ENCODE measurements at places on chromosomes 12 and 14. TPM values are rescaled to one million over a fixed set of nuclear protein-coding genes. Genes with fewer than 3 reads are reported as not detected.
A peak's percentile ranks its signal among the peaks of the same experiment; 100 is the strongest.

- H3K4me3 ChIP-seq, result peak within 1 kb of the TSS; percentile 36
- peaks cover 5% of the 10 kb centered on the region for H3K4me1 ChIP-seq
Observed at GRCh38 chr14:105168496-105168978, at the start of gene JAG2. Gene JAG2 (minus strand): TSS chr14:105168776. CDS start chr14:105168420, 356 bp downstream.

DNA sequence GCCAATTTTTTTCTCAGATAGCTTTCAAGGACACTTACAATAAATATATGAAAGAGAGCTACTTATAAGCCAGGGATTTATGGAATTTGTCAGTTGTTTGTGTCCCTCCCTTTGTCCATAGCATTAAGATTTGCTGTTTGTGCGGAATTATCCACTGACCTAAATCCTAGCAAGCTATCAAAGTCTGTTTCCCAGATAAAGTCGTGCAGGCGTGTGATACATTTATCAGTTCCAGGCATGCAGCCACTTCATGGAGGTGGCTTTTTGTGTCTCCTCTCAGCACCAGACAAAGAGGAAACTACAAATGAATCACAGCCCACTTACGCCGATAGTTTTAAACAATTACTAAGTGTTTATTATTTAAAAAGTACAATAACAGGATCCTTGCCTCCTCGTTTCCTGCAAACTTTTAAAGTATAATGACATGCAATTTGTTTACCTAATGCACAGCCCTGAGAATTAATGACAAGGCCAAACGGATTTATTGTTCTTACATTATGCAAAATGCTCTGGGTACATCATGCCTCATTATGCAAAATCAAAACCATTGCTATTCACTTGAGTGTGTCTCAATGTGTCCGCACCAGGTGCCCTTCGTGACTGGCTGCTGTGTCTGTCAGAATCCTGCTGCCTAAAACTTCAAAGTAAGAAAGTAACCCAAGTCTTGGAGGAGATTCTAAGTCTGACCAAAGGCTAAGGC is 423.2 kb downstream of the GLT1D1 start:
- no peak overlapping the region for H3K4me3 ChIP-seq
- no peaks in the 10 kb centered on the region for H3K27me3 ChIP-seq
- no peak overlapping the region for H3K27ac ChIP-seq
- no peaks in the 10 kb centered on the region for H3K4me1 ChIP-seq
- H3K36me3 ChIP-seq, result no peaks in the 10 kb centered on the region

- H3K36me3 ChIP-seq, result no peaks in the 10 kb centered on the region
- no peak overlapping the region for H3K4me3 ChIP-seq
- peaks cover 6% of the 10 kb centered on the region for H3K27me3 ChIP-seq
- H3K4me1 ChIP-seq, result peaks cover 8% of the 10 kb centered on the region
Observed at GRCh38 chr12:24945845-24946244, 3.1 kb downstream of the BCAT1 start.

- no peaks in the 10 kb centered on the region for H3K4me1 ChIP-seq
- H3K36me3 ChIP-seq, result no peaks in the 10 kb centered on the region
- no peak for DNase-seq
- H3K4me3 ChIP-seq, result no peak overlapping the region
Observed at GRCh38 chr14:89465876-89466275, 48.8 kb upstream of the FOXN3 start.

- no peaks in the 10 kb centered on the region for H3K27me3 ChIP-seq
- no peak for DNase-seq
- no peak overlapping the region for H3K27ac ChIP-seq
- H3K4me3 ChIP-seq, result no peak overlapping the region
Observed at GRCh38 chr14:105207460-105207901, 26.4 kb upstream of the NUDT14 start.

- no peak overlapping the region for H3K4me3 ChIP-seq
- no peak for DNase-seq
- no peaks in the 10 kb centered on the region for H3K36me3 ChIP-seq
- H3K27ac ChIP-seq, result no peak overlapping the region
- H3K4me1 ChIP-seq, result peaks cover 5% of the 10 kb centered on the region
Observed at GRCh38 chr14:54132496-54132895, 175.9 kb upstream of the BMP4 start.

- H3K4me1 ChIP-seq, result no peaks in the 10 kb centered on the region
- H3K27me3 ChIP-seq, result peaks cover 15% of the 10 kb centered on the region
- no peak overlapping the region for H3K27ac ChIP-seq
Observed at GRCh38 chr12:131583090-131583712, 127.7 kb upstream of the SFSWAP start.

DNA sequence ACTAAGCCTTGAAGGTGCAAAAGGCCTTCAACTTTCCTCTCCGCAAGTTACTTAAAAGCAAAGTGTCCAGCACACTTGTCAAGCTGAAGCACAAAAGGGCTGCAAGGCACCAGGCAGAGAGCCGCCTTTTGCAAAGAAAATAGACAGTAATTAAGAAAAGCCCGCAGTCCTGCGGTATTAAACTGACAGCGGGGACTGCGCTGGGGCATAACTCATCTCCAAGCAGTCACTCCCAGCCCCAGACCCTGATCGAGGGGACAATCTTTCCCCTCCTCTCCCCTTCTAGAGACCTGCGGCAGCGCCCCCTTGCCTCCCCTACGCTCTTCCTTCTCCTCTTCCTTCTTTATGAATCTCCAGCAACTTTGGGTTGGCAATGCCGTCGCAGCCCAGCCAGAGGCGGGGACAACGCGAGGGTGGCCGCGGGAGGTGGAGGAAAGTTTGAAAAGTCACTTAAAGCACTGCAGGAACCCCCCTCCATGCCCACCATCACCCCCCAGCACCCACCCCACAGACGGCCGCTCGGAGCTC is 200.9 kb upstream of the CAND1 start:
- H3K4me1 ChIP-seq, result peaks cover 13% of the 10 kb centered on the region
- DNase-seq, result peak; percentile 44
- no peaks in the 10 kb centered on the region for H3K36me3 ChIP-seq
- H3K4me3 ChIP-seq, result peak overlapping the region; percentile 51
- peaks cover 3% of the 10 kb centered on the region for H3K27me3 ChIP-seq

Gene SLCO1B1
- 33.4 TPM for total RNA-seq

Gene EXOC3L4
- total RNA-seq, result 12.4 TPM
